Placental pericyte (primary cell): ENCODE measurements at places on chromosomes 13 and 19. TPM values are rescaled to one million over a fixed set of nuclear protein-coding genes. Genes with fewer than 3 reads are reported as not detected.

The GPR4 gene
- total RNA-seq, result under 0.01 and 0.72 TPM in 2 replicates

The PSENEN gene
- 10.9 and 12.0 TPM in 2 replicates for total RNA-seq

The GGACT gene
- total RNA-seq, result 2.0 and 3.5 TPM in 2 replicates

The CADM4 gene
- 0.88 and 2.1 TPM in 2 replicates for total RNA-seq

The NLRP7 gene
- total RNA-seq, result not detected in 2 replicates

The SERTM1 gene
- not detected in 2 replicates for total RNA-seq

The MEIOSIN gene
- total RNA-seq, result under 0.01 TPM in 1 of 2 replicates, not detected in the other

The EBI3 gene
- 1.3 and 1.7 TPM in 2 replicates for total RNA-seq

The TIMM13 gene
- total RNA-seq, result 44.7 and 46.2 TPM in 2 replicates

The FPR3 gene
- total RNA-seq, result 0.43 TPM in 1 of 2 replicates, not detected in the other

The FOSB gene
- 3.6 and 5.9 TPM in 2 replicates for total RNA-seq

The ZIM2 gene
- total RNA-seq, result not detected in 2 replicates

The RASA3 gene
- total RNA-seq, result 47.1 and 88.0 TPM in 2 replicates

The KASH5 gene
- total RNA-seq, result under 0.01 TPM in 1 of 2 replicates, not detected in the other

The ATP1A3 gene
- total RNA-seq, result not detected in 2 replicates

The NLRP11 gene
- not detected in 2 replicates for total RNA-seq

The DCLK1 gene
- under 0.01 and 1.1 TPM in 2 replicates for total RNA-seq

The ZNF382 gene
- total RNA-seq, result 9.2 and 10.9 TPM in 2 replicates

The LILRA5 gene
- not detected in 2 replicates for total RNA-seq

The KLF1 gene
- total RNA-seq, result not detected in 2 replicates

The SPTBN4 gene
- total RNA-seq, result 0.14 and 0.66 TPM in 2 replicates

The RPS28 gene
- 66.7 and 318 TPM in 2 replicates for total RNA-seq

The NCCRP1 gene
- total RNA-seq, result not detected in 2 replicates

The SLAIN1 gene
- total RNA-seq, result under 0.01 TPM in 1 of 2 replicates, not detected in the other

The MAG gene
- 0.43 TPM in 1 of 2 replicates, not detected in the other for total RNA-seq

The NDUFB7 gene
- 170 and 187 TPM in 2 replicates for total RNA-seq

The VASP gene
- 89.9 and 243 TPM in 2 replicates for total RNA-seq

The ALOX5AP gene
- total RNA-seq, result 0.43 and 3.3 TPM in 2 replicates

The C1QTNF9B gene
- not detected in 2 replicates for total RNA-seq

The GZMM gene
- 0.66 TPM in 1 of 2 replicates, not detected in the other for total RNA-seq

The PABPC3 gene
- under 0.01 TPM in 1 of 2 replicates, not detected in the other for total RNA-seq

The SPACA6 gene
- total RNA-seq, result 9.9 and 17.1 TPM in 2 replicates

The PBX4 gene
- 0.22 TPM in 1 of 2 replicates, not detected in the other for total RNA-seq

The CEACAM7 gene
- not detected in 2 replicates for total RNA-seq

The CLC gene
- total RNA-seq, result not detected in 2 replicates

The MYO1F gene
- total RNA-seq, result 0.66 and 0.86 TPM in 2 replicates

The ZNF224 gene
- total RNA-seq, result 15.5 and 22.6 TPM in 2 replicates

The KANK3 gene
- 0.22 and 0.86 TPM in 2 replicates for total RNA-seq

The IZUMO4 gene
- 1.0 and 1.8 TPM in 2 replicates for total RNA-seq

The ZNF837 gene
- 1.8 and 2.4 TPM in 2 replicates for total RNA-seq

The RDH8 gene
- 0.29 TPM in 1 of 2 replicates, not detected in the other for total RNA-seq

The WASF3 gene
- total RNA-seq, result 4.2 and 9.9 TPM in 2 replicates
